Kasumi-1 (cell line): ENCODE measurements at places on chromosomes 11 and 22.

- DNase-seq: no peak
Observed at GRCh38 chr11:86228269-86229038, 16.1 kb upstream of the EED start.

GRCh38 chr11:75279273-75279672 is 38.7 kb downstream of the TPBGL start:
- no peak for DNase-seq

GRCh38 chr11:126514061-126514693 is 158.7 kb downstream of the ST3GAL4 start:
- no peak for DNase-seq

- DNase-seq: no peak
Observed at GRCh38 chr11:124876818-124877630, 11.8 kb downstream of the ROBO3 start.

GRCh38 chr22:29719899-29720645 is at the start of gene CABP7:
Gene CABP7, plus strand, starts transcription at chr22:29720003. Its CDS starts 422 bp downstream, at chr22:29720425.
- DNase-seq: no peak

- DNase-seq: no peak
Observed at GRCh38 chr11:17405232-17406005, 17.0 kb upstream of the KCNJ11 start.

DNA sequence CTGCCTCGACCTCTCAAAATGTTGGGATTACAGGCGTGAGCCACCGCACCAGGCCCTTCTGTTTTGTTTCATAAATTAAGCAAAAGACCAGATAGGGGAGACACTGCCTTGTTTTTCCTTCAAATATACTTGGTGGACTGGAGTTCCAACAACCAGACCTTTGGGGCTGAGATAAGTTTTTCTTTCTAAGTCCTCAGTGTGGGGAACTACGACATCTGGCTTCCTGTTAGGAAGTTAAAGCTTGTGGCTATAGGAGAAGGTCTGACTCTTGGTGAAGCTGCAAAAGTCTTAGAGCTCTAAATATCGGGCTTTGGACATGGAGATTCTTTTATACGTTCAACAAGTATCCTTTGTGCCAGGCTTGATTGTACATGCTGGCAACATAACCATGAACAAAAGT is 64.1 kb upstream of the EED start:
- peak; percentile 87 for DNase-seq

GRCh38 chr22:41917903-41918791 is 3.3 kb upstream of the SHISA8 start:
- DNase-seq: peak; percentile 66

DNA sequence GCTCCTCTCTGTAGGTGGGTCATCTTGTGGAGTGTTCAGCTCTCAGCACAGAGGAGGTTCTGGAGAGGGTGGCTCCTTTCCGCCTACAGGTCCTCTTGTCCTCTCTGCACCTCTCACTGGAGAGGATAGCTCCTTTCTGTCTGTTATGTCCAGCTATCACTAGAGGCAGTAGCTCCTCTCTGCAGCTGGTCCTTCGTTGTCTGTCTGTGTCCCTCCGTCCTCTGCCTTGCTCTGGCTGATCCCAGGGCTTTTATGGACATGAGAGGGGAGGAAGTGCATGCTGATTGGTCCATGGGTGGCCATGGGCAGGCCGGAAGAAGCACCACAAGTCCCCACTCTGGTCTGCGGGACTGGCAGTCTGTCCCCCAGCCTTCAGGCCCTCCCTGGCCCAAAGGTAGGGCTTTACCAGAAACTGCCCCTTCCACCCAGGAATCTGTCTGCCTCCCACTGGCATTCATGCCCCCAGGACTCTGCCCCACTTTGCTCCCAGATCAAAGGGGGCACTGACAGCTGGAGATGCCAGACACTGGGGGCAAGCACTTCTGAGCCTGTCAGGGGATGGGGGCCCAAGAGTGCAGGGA is 38.6 kb upstream of the CALCB start:
- no peak for DNase-seq

DNA sequence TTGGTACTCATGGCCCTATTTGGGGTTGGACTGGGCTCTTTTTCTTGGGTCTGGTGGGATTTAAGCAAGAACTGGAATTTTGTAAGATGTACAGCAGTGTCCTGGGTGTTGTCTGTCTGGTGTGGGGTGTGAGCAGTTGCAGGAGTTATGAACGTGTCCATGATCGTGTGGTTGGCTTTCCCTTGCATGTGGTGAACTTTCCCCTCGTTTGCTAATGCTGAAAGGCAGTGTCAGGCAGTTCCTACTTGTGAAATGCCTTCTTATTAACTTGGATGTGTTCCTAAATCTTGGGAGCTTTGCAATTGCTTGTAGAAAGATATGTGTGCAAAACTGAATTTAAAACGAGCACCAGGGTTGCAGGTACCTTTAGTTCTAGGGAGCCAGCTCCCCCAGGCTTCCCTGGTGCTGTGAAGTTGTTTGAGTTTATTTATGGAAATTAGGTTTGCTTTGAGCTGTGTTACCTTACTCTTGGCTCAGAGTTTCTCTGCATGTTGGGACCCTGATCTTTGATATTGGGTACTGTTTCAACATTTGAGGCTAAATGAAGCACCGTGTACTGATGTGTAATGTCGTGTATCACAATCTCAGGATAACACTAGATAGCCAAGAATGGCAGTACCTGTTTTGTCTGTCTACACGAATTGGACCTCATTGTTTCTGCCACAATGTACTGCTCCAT is 35.8 kb upstream of the HSD17B12 start:
- no peak for DNase-seq

GRCh38 chr11:115677190-115677589 is 173.0 kb upstream of the CADM1 start:
- no peak for DNase-seq
